Purkinje cell (primary cell): ENCODE measurements at places on chromosomes 7 and 10. TPM values are rescaled to one million over a fixed set of nuclear protein-coding genes. Genes with fewer than 3 reads are reported as not detected.

Gene STOX1
- 5.8 and 9.3 TPM in 2 replicates for polyA plus RNA-seq

Gene LIPM
- not detected in 2 replicates for polyA plus RNA-seq

Gene OR9A2
- polyA plus RNA-seq, result not detected in 2 replicates

Gene BICC1
- polyA plus RNA-seq, result not detected in 2 replicates

Gene SUN3
- not detected in 2 replicates for polyA plus RNA-seq

Gene CISD1
- polyA plus RNA-seq, result 730 and 889 TPM in 2 replicates

Gene NPSR1
- polyA plus RNA-seq, result not detected in 2 replicates

Gene KIF11
- polyA plus RNA-seq, result 0.75 and 1.0 TPM in 2 replicates

Gene ZNF488
- polyA plus RNA-seq, result not detected in 2 replicates

Gene ZNF394
- 0.63 and 2.4 TPM in 2 replicates for polyA plus RNA-seq

Gene SEMA4G
- polyA plus RNA-seq, result 40.3 and 76.9 TPM in 2 replicates

Gene CYP2C19
- 0.94 and 2.6 TPM in 2 replicates for polyA plus RNA-seq

Gene CCAR1
- polyA plus RNA-seq, result 69.5 and 102 TPM in 2 replicates

Gene SEMA3A
- polyA plus RNA-seq, result 17.0 and 19.6 TPM in 2 replicates

Gene LRRC4
- polyA plus RNA-seq, result 1.2 and 3.0 TPM in 2 replicates

Gene NEBL
- 10.8 and 11.1 TPM in 2 replicates for polyA plus RNA-seq

Gene TSPAN13
- 242 and 258 TPM in 2 replicates for polyA plus RNA-seq

Gene SLC12A9
- polyA plus RNA-seq, result 0.47 and 2.5 TPM in 2 replicates

Gene CYP26A1
- 0.73 and 3.0 TPM in 2 replicates for polyA plus RNA-seq

Gene MYOZ1
- polyA plus RNA-seq, result not detected in 2 replicates

Gene FXYD4
- polyA plus RNA-seq, result not detected in 2 replicates

Gene HOXA3
- not detected in 2 replicates for polyA plus RNA-seq

Gene OR2A7
- not detected in 2 replicates for polyA plus RNA-seq

Gene CTAGE6
- polyA plus RNA-seq, result not detected in 2 replicates

Gene GRID2IP
- 1.2 and 1.7 TPM in 2 replicates for polyA plus RNA-seq

Gene KNDC1
- 0.19 and 0.52 TPM in 2 replicates for polyA plus RNA-seq

Gene CALHM3
- polyA plus RNA-seq, result not detected in 2 replicates

Gene CLCN1
- not detected in 2 replicates for polyA plus RNA-seq

Gene RINT1
- 14.3 and 22.3 TPM in 2 replicates for polyA plus RNA-seq

Gene TMEM139
- polyA plus RNA-seq, result 2.9 TPM in 1 of 2 replicates, not detected in the other

Gene APBB1IP
- not detected in 2 replicates for polyA plus RNA-seq

Gene GNAT3
- polyA plus RNA-seq, result not detected in 2 replicates

Gene WASHC2A
- 425 and 470 TPM in 2 replicates for polyA plus RNA-seq

Gene CFAP58
- 0.23 and 0.57 TPM in 2 replicates for polyA plus RNA-seq

Gene FAM25A
- polyA plus RNA-seq, result not detected in 2 replicates

Gene GDF2
- polyA plus RNA-seq, result not detected in 2 replicates

Gene ZNF503
- polyA plus RNA-seq, result 0.56 and 2.2 TPM in 2 replicates

Gene FANK1
- polyA plus RNA-seq, result 0.70 and 4.2 TPM in 2 replicates

Gene GIMAP6
- not detected in 2 replicates for polyA plus RNA-seq

Gene EPDR1
- polyA plus RNA-seq, result 59.1 and 64.7 TPM in 2 replicates

Gene GPR15LG
- polyA plus RNA-seq, result not detected in 2 replicates

Gene GPR22
- polyA plus RNA-seq, result 7.9 and 27.5 TPM in 2 replicates

Gene DBF4
- 6.5 and 8.5 TPM in 2 replicates for polyA plus RNA-seq

Gene TMEM209
- 48.1 and 53.1 TPM in 2 replicates for polyA plus RNA-seq

Gene GPNMB
- polyA plus RNA-seq, result 8.7 and 26.5 TPM in 2 replicates

Gene NDUFB8
- 586 and 756 TPM in 2 replicates for polyA plus RNA-seq

Gene CAMK2B
- 164 and 201 TPM in 2 replicates for polyA plus RNA-seq

Gene CWF19L1
- 8.7 and 14.4 TPM in 2 replicates for polyA plus RNA-seq

Gene FZD8
- 0.12 and 1.3 TPM in 2 replicates for polyA plus RNA-seq

Gene IFIT1B
- polyA plus RNA-seq, result not detected in 2 replicates

Gene PNLIP
- not detected in 2 replicates for polyA plus RNA-seq

Gene TECPR1
- polyA plus RNA-seq, result 1.3 and 3.6 TPM in 2 replicates

Gene ITGA8
- not detected in 2 replicates for polyA plus RNA-seq

Gene MPP7
- polyA plus RNA-seq, result 1.1 and 2.8 TPM in 2 replicates

Gene PEX1
- 25.2 and 30.7 TPM in 2 replicates for polyA plus RNA-seq
